Fibroblast of the aortic adventitia (primary cell): ENCODE measurements at places on chromosomes 11 and 22. TPM values are rescaled to one million over a fixed set of nuclear protein-coding genes. Genes with fewer than 3 reads are reported as not detected.
A peak's percentile ranks its signal among the peaks of the same experiment; 100 is the strongest.

Gene MRE11
- 15.5 and 23.9 TPM in 2 replicates for total RNA-seq

Gene TREH
- not detected in 2 replicates for total RNA-seq

Gene SMTN
- 35.2 and 63.5 TPM in 2 replicates for total RNA-seq

Gene TENM4
- 26.4 and 113 TPM in 2 replicates for total RNA-seq

Gene VWCE
- 7.4 and 13.9 TPM in 2 replicates for total RNA-seq

Gene CLMP
- 187 and 235 TPM in 2 replicates for total RNA-seq

Gene UBQLNL
- total RNA-seq, result 0.36 and 0.41 TPM in 2 replicates

Gene LMNTD2
- 0.36 TPM in 1 of 2 replicates, not detected in the other for total RNA-seq

Gene MYBPC3
- total RNA-seq, result not detected in 2 replicates

Gene NDUFV1
- total RNA-seq, result 116 and 138 TPM in 2 replicates

Gene ANGPTL5
- 0.09 and 0.90 TPM in 2 replicates for total RNA-seq

Gene GGTLC3
- total RNA-seq, result not detected in 2 replicates

- DNase-seq, result no peak
Observed at GRCh38 chr11:99419991-99420390, 399.2 kb downstream of the CNTN5 start.

DNA sequence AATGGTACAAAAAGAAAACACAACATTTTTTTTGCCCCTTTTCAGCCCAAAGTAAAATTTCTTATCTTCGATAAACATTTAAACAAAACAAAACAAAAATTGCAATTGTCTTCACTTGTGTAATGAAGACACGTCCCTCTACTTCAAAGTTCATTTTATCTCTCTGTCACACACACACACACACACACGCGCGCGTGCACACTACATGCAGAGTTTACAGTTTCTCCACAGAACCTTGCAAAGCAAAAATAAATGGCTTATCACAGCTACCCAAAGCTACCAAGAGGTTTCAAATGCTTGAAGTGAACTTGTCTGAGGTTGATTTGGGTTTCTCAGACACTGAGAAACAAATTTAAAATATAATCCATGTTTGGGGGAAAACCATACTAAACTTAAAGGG, 72.3 kb downstream of the ETS1 start:
- DNase-seq, result no peak

- DNase-seq, result no peak
Observed at GRCh38 chr11:25727944-25728343, 604.0 kb upstream of the ANO3 start.

- DNase-seq, result no peak
Observed at GRCh38 chr11:118156531-118157185, 4.0 kb upstream of the SCN4B start.

DNA sequence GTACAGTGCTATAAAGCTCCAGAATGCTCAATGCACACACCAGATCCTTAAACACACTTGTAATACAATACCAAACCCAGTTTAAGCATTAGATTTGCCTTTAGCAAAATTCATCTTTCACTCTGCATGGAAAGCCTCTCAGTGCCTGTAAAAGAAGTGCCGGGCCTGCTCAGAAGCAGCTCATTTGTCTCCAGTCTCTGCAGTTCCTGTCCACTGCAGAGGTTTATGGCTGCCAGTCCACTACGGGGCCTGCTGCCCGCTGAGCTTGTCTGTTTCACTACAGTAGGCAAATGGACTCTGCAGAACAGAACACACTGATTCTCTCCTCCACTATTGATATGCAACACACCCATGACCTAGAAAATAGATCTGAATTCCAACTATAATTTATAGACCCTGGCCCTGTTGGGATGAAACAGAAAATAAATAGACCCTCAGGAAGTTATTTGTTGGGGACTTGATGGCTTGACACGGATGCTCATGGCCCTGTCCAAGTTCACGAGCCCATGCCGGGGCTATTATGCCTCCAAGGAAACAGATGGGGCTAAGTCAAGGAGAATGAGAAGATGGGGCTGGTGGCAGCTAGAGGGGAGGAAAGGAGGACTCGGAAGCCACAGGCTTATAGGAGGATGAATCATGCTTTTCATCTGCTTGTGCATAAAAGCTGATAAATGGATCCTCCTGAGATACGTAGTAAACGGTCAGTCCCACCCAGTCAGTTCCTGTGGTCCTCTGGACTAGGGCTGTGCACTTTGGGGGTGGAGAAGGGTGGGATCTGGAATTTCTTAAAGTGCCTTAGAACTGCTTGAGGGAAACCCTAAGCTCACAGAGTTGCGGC, 416.8 kb upstream of the TENM4 start:
- DNase-seq, result no peak

- peak; percentile 84 for DNase-seq
Observed at GRCh38 chr11:95577716-95578460, 211.7 kb downstream of the FAM76B start.

- DNase-seq, result peak; percentile 90
Observed at GRCh38 chr22:36445158-36445668, 36.2 kb downstream of the TXN2 start.

DNA sequence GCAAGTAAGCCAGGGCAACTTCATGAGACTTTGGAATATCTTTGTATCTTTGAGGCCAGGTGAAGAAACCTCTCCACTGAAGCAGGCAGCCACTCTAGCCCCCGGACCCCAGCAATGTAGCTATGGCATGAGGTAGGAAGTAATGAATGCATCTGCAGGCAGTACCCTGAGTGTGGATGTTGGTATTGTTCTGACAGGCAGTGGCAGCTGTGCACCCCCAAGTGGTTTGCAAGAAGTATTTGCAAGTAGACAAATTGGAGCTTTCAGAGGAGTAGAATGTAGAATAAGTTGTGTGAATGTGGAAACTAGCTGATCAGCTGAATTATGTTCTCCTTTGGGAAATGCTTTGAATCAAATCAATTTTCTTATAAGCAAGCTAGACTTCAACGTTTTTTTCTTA, 194.4 kb upstream of the PGR start:
- no peak for DNase-seq

GRCh38 chr11:57530215-57530595, 349 bp downstream of the TIMM10 start:
- DNase-seq, result no peak

DNA sequence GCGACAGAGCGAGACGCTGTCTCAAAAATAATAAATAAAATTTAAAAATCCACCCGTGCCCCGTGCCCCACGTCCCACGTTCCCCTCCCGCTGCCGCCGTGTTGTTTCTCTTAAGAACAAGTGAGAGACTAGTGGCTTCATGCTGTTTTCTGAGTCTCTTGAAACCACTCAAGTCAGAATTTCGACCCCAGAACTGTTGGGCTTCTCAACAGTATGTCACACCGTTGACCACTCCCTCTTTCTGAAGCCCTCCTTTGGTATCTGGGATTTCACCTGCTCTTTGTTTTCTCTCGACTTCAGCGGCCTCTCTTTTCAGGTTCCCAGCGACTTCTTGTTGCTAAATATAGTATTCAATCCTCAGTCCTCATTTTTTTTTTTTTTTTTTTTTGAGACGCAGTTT, 974 bp downstream of the PPIL2 start:
- DNase-seq, result no peak

- DNase-seq, result no peak
Observed at GRCh38 chr11:119297938-119298337, 19.0 kb downstream of the MCAM start.

DNA sequence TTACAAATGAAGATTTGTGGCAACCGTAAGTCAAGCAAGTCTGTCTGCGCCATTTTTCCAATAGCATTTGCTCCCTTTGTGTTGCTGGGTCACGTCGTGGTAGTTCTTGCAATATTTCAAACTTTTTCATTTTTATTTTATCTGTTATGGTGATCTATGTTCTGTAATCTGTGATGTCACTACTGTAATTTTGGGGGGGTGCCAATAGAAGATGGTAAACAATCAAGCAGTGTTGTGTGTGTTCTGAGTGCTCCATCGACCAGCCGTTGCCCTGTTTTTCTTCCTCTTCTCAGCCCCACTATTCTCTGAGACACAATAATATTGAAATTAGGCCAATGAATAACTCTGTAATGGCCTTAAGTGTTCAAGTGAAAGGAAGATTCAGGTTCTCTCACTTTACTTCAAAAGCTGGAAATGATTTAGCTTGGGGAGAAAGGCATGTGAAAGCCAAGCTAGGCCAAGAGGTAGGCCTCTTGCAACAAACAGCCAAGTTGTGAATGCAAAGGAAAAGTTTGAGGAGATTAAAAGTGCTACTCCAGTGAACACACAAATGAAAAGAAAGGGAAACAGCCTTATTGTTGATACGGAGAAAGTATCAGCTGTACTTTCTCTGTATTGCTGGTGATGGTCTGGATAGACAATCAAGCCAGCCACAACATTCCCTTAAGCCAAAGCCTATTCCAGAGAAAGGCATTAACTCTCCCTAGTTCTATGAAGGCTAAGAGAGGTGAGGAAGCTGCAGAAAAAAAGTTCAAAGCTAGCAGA, 7.5 kb downstream of the ZC3H12C start:
- DNase-seq, result peak; percentile 49

GRCh38 chr11:1530686-1531448, 41.2 kb downstream of the DUSP8 start:
- DNase-seq, result no peak

DNA sequence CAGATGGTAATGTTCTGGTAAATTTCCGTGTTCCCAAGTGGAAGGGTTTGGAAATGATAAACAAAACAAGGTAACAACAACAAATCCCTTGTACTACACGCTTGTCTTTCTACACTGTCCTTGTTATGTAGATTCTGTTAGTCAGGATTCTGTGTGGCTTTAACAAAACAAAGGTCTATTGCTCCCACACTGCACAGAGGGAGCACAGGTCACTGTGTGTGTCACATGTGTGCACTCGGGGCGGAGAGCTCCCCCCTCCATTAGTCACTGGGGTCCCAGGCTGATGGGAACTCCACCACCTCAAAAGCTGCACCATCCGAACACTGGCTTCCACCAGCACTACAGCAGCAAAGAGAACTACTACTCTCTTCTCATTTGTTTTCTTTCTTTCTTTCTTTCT, 227.9 kb downstream of the NTM start:
- DNase-seq, result no peak

DNA sequence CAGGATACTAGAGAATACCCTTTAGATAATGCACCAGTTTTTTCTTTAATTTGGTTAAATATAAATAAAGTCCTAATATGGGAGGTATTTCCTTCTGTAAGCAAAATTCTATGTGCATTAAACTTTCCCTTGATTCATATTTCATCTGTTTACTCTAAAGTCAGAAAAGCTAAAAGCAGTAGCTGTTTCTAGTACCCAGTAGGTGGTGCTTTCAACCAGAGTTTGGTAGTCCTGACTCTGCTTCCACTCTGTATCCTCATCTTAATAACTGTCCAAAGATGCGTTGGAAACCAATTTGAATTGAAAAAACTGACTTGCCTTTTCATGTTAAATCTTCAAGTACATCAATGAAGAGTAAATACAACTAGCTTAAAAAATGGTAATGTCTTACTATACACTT, 1065.2 kb downstream of the JRKL start:
- peak; percentile 17 for DNase-seq

GRCh38 chr11:113484223-113484622, 9.0 kb upstream of the DRD2 start:
- no peak for DNase-seq

GRCh38 chr11:83819931-83820549, 533.9 kb upstream of the CCDC90B start:
- DNase-seq, result peak; percentile 88

DNA sequence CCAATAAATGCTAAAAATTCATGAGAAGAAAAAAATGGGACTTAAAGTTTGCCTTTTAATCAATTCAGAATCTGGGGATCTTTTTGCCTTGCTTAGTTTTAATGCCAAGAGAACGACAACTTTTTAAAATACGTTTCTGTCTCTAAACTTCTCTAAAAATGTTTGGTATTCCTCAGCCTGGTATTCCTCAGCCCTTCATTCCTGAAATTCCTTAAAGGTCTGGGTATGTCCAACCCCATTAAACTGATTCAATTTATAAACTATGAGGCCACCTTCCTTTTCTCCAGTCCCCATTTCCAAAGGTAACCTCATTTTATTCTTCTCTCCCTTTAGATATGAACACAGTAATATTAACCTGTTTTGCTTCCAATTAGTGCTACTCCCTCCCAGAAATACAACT, 16.6 kb downstream of the POLA2 start:
- peak; percentile 55 for DNase-seq

- DNase-seq, result no peak
Observed at GRCh38 chr11:134164490-134165370, 59.0 kb downstream of the NCAPD3 start.

DNA sequence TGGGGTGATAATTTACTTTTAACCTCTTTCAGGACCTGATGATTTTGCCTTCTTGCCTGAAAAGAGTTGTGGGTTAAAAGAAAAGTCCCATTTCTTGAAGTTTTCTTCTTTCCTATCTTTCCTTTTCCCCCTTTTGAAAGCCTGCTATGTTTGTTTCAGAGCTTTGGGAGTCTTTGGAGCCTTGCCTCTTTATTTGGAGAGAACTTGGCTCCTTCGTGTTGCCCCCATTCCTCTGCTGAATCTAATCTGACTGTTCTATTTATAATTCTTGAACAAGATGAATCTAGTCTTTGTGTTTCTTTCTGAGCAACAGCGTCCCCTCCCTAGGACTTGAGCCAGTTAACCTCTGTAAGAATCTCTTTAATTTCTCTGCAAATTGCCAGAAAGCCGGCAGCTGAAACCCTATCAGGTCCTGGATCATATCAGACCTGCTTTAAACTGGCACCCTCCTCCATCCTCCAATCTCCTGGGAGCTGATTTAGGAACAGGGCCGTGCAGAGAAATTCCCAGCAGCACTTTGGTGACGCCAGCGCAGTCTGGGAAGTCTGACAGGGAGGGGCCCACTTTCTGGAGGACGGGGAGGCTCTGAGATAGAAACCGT, 289.1 kb upstream of the SORL1-AS1 start:
- peak; percentile 100 for DNase-seq

- no peak for DNase-seq
Observed at GRCh38 chr11:69395287-69395686, 86.2 kb upstream of the LINC01488 start.

DNA sequence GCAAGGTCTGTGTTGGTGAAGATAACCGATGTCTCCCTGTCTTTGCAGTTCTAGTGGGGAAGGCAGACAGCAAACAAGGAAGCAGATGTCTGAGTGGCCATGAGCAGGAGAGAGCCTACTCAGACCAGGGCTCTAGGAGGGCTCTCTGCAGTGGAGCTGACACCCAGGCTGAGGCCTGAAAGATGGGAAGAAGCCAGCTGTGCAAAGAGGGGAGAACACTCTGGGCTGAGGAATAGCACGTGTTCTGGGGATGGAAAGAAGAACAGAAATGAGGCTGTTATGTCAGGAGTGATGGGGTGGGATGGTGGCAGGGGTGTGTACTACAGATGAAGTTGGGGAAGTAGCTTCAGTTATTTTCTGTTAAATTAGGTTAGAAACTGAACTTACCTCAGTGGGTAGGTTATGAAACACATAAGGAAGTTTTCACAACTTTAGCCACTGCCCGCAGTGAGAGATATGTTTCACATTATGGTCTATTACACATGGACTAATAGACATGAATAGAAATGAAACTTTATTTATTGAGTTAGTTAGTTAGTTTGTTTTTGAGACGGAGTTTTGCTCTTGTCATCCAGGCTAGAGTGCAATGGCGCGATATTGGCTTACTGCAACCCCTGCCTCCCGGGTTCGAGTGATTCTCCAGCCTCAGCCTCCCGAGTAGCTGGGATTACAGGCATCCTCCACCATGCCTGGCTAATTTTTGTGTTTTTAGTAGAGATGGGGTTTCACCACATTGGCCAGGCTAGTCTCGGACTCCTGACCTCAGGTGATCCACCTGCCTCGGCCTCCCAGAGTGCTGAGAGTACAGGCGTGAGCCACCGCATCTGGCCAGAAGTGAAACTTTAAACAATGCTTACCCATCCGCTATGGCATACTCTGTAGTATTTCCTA, 7.8 kb downstream of the DCPS start:
- DNase-seq, result no peak
